ENCODE measurements at places on chromosomes 3 and 15.

DNA sequence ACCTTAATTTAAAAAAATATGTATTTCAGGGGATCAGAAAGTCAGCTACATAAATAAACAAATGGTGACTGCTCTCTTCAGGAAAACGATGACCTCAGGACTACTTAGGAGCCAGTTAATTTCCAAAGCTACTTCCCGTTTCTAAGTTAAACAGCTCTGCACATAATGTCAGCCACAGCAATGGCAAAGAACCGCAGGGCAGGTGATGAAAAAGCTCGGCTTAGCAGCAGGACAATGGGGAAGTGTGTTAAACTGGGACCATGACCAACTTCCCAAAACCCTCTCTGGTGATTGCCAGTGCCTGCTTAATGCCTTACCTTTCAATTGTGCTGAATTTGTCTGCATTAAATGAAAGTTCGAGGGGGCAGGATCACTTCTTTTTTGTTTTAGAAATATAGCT lies 258.9 kb downstream of the FHIT start:
- DNase-seq = no peak

- DNase-seq = no peak
Observed at GRCh38 chr3:139108253-139108969, 63.7 kb upstream of the PRR23C start.

DNA sequence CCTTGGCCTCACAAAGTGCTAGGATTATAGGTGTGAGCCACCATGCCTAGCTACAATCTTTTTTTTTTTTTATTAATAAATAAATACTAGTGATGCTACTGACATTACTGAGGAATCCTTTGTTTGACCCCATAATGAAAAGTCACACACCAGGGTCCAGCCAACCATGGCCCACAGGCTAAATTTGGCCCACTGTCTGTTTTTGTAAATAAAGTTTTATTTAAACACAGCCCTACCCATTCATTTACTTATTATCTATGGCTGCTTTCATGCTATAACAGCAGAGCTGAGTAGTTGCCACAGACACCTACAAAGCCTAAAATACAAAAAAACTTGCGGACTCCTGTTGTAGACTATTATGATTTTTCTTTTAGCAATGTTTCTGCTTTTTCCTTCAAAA lies 7.4 kb downstream of the INTS14 start:
- no peak for DNase-seq

GRCh38 chr3:67292356-67293121 lies 294.4 kb downstream of the KBTBD8 start:
- DNase-seq = no peak

GRCh38 chr3:126348308-126348920 lies 8.8 kb downstream of the KLF15 start:
- no peak for DNase-seq

GRCh38 chr3:171407759-171408158 lies 52.4 kb downstream of the TNIK start:
- no peak for DNase-seq

DNA sequence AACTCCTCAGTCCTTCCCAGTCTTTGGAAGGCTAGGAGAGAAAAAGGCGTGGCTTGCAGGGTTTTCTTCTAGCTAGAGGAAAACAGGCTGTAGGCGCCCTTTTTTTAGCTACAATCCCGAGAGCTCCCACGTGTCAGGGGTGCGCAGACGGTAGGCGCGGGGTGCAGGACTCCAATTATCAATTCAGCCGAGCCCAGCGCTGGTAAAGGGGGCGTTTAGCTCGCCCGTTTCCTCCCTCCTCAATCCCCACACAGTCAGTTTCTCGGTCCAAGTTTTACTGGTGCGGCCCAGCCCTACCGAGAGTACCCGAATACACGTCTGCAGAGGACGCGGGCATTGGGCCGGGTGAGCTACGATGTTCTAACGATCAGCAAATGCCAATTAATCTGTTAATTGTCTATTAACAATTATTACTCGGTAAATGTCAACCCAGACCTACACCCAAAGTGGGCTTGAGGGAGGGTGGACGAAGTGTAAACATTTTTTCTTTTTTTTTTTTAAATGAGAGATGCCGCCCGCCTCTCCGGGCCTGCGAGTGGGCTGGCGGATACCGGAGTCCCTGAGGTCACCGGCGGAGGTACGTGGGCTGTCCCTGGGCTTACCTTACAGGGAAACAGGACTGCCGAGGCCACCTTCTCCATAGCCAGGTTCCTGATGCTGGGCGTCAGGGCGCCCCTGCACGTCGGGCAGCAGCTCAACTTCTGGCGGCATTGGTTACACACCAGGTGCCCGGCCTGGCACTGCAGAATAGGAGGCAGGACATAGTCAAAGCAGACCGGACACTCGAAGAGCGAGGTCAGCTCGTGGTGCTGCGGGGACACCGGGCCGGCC lies 923 bp downstream of the SIAH2 start:
- DNase-seq = no peak

GRCh38 chr3:150385296-150386242 lies 22.5 kb upstream of the TSC22D2 start:
- DNase-seq = no peak

DNA sequence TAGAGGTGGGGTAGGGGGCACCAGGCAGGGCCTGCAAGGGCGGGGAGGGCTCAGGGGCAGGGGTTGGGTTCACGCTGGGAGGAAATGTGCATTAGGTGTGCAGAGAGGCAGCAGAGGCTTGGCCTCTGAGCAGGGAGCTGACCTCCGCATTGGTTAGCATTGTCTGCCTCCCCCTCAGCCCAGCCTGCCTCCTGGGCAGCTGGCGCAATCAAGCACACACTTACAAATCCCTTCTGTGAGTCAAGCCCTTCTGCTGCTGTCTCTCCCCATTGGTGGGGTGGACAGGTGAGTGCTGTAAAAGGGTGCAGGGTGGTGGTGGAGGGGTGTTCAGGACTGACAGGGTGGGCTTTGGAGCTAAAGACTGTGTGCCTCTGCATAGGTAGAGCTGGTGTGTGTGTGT lies 9.3 kb downstream of the LOXL1 start:
- no peak for DNase-seq

- peak; percentile 27 for DNase-seq
Observed at GRCh38 chr3:66302288-66302687, 81.5 kb downstream of the SLC25A26 start.

DNA sequence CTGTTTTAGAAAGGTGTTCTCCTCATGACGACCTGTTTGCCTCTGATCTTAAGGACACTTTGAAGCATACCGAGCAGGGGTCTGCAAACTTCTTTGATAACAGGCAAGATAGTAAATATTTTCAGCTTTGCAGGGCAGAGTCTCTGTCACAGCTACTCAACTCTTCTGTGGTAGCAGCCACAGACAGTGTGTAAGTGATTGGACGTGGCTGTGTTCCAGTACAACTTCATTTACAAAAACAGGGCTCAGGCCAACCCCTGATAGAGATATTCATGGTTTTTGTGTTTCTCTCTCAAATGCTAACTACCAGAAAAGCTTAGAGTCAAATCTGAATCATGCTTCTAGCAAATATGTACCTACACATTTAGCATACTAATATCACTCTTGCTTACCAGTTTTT lies 51.5 kb downstream of the TGFBR2 start:
- DNase-seq = no peak

GRCh38 chr3:195540027-195540426 lies 3.1 kb downstream of the PPP1R2 start:
- DNase-seq = no peak

DNA sequence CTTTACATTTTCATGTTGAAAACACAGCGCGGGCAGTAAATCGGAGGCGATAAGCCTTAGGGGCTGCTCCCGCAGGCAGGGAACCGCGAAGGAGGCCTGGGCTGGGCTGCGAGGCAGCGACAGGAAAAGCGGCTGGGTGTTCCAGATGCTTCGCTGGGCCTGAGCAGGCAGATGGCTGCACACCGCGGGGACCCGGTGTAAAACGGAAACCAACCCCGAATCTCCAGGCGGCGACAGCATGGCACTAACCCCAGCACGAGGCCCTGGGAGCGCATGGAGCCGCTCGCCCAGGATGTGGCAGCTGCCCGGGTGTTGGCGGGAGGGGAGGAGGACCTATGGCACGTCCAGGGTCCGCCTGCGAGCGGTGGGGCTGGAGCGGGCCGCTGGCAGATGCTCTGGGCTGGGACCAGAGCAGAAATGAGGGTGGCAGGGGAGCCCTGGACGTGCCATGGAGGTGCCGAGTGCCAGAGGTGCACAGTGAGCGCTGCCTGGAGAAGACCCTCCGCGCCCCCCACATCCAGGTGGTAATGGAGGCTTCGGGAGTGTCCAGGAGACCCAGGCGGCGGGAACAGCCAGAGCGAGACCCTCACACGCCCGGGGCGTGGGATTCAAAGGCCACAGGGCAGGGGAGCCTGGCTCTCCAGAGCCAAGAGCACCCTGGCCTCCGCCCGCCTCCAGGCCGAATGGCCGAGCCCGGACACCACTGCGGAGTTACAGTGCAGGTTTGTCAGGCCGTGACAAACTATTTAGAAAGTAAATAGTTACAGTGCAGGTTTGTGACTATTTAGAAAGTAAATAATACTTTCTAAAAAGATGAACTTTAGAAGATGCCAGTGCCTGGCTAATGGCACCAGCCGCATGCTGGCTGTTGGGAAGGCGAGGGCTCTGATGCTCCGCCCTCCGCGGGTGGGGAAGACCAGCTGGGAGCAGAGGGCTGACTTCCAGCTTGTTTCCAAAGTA lies 293.6 kb downstream of the OCA2 start:
- no peak for DNase-seq

DNA sequence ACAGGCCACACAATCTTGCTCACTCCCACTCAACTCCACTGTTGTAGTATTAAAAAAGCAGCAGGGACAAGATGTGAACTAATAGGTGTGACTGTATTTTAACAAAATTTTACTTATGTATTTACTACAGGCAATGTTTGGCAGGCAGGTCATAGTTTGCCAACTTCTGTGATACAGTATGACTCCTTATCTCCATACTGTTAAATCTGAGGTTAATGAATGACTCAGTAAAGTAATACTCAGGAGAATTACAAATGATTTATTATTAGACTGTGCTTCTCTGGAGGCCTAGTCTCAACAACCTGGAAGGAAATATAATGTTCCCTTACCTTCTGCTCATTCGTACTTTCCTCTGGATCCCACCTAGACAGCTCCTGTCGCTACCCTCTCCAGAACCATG lies 258.6 kb upstream of the KCNMB2 start:
- DNase-seq = no peak

- no peak for DNase-seq
Observed at GRCh38 chr3:32751377-32751776, 66.4 kb downstream of the CNOT10 start.

DNA sequence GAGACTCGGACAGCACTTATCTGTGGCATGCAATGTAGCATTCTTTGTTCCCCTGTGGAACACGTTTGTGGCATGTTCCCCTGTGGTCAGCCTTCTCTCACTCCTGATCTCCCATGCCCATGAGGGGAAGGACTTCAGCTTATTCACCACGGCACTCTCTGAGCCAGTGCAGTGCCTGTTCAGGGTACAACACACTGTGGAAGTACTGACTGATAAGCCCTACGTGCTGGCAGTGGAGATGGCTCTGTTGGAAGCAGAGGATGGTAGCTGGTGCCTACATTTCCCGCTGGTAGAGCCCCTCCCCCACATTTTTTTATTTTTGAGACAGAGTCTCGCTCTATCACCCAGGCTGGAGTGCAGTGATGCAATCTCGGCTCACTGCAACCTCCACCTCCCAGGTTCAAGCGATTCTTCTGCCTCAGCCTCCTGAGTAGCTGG lies 43.5 kb upstream of the ETV5 start:
- no peak for DNase-seq

DNA sequence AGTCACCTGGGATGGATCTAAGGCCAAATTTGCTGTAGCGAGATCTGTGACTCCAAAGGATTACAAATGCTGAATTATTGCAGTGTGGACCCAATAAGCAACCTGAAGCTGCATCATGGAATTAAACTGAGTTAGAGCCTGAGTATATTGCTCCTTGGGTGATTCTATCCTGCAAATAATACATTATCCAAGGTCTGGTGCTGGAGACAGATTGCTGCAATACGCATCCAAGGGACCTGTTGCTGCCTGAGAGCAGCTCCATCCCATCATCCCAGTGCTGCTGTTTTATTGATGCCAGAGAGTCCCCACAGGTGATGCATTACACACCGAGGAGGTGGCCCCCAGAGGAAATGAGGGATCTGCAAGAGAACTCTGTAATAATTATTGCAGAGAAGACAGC lies 31.6 kb upstream of the PCSK6 start:
- DNase-seq = no peak

GRCh38 chr3:133413161-133414020 lies 13.5 kb downstream of the BFSP2 start:
- DNase-seq = no peak

- DNase-seq = no peak
Observed at GRCh38 chr3:68017069-68017468, 362.7 kb upstream of the SUCLG2 start.

GRCh38 chr15:34708422-34708821 lies 46.4 kb downstream of the GJD2 start:
- no peak for DNase-seq

GRCh38 chr15:81296673-81297072 lies 27.3 kb downstream of the STARD5 start:
- DNase-seq = peak; percentile 60

DNA sequence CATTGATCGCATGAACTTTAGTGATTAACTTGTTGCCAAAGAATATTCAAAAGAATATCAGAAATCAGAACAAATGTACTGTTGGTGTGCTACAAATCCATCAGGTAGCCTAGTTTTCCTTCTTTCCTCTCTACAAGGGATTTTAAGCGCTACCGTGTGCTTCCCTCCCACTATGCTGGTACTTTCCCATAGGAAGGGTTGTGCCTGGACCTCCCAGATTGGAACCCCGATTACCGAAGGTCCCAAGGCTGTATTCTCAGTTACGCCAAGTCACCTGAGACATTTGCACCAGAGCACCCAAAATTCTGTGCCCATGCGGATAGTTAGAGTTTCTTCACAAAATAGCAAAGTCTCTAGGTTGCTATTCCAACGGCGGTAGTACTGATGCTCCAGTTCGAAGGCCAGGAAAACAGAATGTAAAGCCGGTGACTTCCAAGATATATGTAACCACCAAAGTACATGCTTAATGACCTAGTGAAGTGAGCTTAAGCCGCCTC lies 23.4 kb upstream of the GATM start:
- peak; percentile 1 for DNase-seq

DNA sequence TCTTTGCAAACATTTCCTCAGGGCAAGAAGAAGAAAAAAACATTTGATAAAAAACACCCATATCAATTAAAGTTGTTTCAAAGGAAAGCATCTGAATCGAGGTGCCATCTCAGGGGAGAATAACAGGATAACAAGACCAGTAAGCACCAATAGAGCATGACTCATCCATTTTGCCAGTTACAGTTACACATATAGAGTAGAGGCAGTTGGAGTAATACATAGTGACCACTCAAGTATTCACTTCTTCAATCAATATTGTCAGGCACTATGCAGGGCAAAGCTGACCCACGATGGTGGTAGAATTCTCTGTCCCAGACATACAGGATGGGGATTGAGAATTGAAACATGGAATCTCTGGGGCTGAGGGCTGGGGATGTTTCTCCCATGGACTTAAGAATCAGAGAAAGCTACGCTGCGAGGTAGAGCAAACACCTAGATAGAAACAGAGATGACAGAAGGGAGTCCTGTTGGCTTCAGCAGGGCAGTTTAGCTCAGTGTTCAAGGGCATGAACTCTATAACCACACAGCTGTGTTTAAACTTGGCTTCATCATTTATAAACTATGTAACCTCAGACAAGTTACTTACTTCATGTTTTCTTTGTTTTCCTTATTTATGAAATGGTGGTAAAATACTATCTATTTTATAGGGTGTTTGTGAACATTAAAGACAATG lies 186.4 kb upstream of the NANOGP8 start:
- no peak for DNase-seq
